NCI-H146 (cell line): ENCODE measurements at places on chromosomes 5 and 9.

GRCh38 chr9:101840694-101841188 is 102.3 kb upstream of the GRIN3A start:
- DNase-seq = no peak

DNA sequence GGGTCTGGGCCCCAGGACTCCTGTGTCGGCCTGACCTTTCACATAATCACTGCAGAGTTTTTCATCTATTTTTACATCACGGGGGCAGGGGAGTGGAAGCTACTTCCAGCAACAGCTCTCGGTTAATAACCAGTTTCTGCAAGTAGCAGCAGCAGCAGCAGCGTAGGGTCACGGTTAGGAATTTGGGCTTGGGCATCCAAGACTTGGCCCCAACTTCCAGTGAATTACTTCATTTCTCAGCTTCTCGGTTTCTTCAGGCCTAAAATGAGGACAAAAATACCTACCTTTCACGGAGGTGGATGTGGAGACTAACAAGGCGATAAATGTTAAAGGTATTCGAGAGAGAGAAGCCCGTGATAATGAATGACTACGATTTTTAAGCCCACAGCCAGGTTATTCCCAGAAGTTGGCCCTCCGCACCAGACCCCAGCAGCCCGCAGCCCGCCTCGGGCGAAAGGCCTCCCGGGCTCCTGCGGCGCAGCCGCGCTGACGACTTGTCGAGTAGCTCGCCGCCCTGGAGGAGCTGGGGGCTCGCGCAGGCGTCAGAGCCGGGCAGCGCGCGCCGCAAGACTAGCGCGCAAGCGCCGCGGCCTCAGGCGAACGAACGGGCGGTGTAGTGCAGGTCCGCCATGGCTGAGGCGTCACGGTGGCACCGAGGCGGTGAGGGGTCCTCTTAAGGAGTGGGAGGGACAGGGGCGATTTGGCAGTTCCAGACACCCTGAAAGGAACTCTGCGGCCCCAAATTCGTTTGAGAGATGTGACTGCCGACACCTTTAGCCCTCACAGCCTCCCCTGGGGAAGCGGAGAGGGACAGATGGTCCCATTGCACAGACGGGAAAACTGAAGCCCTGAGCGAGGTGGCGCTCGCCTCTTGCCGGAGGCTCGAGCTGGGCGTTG is at the start of gene PKD2L2:
Gene PKD2L2, plus strand, starts transcription at position 595 of the 897 bp plus-strand sequence. Its CDS starts 35 bp downstream, at position 630.
- no peak for DNase-seq

DNA sequence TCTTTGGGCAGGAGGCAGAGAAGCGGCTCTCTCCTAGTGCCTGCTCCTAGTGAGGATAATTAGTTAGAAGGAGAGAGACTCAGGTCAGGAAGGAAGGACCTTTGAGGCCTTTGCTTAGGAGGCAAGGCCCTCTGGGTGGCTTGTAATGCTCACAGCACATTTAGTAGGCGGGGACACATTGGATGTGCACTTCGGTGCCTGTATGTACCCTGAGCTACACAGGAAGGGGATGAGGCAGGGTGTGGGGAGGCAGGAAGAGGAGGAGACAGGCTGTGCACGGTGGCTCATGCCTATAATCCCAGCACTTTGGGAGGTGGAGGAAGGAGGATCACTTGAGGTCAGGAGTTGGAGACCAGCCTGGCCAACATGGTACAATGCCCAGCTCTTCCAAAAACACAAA is 7.2 kb upstream of the LCN2 start:
- no peak for DNase-seq

- DNase-seq = no peak
Measured at GRCh38 chr9:127307802-127308201, 43.2 kb downstream of the GARNL3 start.

GRCh38 chr9:96004379-96004778 is 128.9 kb downstream of the ERCC6L2 start:
- no peak for DNase-seq

- no peak for DNase-seq
Measured at GRCh38 chr5:154611341-154611767, 133.3 kb upstream of the HAND1 start.

DNA sequence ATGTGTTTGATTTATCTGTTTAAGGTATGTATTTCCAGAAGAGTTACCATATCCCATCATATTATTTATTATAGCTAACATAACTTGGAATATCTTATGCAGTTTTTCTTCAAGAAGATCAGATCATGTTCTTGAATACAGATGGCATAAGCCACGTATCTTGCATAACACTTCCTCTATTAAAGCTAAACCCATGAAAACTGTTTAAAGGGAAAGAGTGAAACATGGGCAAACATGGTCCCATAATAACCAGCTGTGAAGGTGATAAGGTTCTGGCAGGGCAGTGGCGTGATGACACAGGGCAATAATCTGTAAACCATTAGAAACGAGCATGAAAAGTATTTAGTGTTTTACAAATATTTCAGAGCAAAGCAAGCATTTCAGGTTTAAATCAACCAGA is 34.2 kb downstream of the EFNA5 start:
- no peak for DNase-seq

DNA sequence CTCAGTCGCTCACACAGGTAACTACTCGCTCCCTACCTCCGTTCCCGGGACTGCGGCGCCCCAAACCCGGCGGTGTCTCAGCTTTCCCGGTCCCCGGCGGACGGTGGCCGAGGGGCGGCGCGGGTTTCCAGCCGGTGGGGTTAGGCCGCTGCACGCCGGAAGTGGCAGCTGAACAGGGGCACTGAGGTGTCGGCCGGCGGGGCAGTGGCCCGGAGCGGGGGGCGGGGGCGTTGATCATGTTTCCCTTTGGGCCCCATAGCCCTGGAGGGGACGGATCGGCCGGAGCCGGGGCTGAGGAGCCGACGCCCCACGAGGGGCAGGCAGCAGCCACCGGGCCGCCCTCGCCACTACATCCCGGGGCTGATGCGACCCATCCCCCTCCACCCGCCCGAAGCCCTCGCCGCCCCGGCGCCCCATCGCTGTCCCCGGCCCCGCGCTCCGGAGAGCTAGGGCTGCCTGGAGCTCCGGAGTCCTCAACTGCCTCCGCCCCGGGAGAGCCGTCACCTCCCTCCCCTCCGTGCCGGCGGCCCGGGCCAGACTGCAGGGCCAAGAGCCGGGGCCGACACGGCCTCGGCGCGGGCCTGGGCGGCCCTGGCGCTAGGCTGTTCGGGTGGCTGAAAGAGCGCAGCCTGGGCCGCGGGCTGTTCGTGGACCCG is at the start of gene DCAF10:
Gene DCAF10, plus strand, starts transcription at position 167 of the 656 bp plus-strand sequence. Its CDS starts 70 bp downstream, at position 237.
- DNase-seq = peak; percentile 88

- DNase-seq = no peak
Measured at GRCh38 chr5:8807636-8808035, 738.2 kb downstream of the SEMA5A start.

DNA sequence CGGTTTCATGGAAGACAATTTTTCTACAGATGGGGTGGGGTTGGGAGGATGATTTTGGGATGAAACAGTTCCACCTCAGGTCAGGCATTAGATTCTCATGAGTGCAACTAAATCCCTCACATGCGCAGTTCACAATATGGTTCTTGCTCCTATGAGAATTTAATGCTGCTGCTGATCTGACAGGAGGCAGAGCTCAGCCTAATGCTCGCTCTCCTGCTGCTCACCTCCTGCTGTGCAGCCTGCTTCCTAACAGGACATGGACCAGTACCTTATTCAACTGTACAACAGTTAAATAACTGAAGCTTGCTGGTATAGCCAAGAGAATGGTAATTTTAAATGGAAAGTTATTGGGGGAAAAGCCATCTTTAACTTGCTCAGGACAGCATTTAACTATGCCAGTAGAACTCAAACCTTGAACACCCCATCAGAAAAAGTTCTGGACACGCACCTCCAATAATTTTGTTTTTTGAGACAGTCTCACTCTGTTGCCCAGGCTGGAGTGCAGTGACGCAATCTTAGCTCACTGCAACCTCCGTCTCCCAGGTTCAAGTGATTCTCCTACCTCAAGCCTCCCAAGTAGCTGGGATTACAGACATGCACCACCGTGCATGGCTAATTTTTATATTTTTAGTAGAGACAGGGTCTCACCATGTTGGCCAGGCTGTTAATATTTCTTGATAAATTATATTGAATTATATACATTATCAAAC is 27.7 kb downstream of the HMGCR start:
- DNase-seq = peak; percentile 1

DNA sequence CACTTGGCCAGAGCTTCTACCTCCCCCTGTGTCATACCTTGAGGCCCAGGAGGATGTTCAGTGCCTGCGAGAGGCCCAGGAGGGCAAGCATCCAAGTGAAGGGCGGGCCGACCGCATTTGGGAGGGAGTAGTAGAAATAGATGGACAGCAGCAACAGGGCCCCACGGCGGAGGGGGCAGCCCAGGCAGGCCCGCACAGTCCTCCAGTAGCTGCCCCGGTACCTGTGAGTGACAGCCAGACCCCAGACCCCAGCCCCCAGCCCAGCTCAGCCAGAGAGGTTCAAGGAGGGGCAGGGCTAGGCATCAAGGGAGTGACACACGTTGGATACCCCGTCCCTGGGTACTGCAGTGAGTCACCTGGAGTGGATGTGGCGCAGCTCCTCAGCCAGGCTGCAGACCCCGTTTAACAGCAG is 1.4 kb downstream of the STING1 start:
- DNase-seq = no peak

GRCh38 chr5:144832416-144832815 is 661.7 kb downstream of the KCTD16 start:
- no peak for DNase-seq

DNA sequence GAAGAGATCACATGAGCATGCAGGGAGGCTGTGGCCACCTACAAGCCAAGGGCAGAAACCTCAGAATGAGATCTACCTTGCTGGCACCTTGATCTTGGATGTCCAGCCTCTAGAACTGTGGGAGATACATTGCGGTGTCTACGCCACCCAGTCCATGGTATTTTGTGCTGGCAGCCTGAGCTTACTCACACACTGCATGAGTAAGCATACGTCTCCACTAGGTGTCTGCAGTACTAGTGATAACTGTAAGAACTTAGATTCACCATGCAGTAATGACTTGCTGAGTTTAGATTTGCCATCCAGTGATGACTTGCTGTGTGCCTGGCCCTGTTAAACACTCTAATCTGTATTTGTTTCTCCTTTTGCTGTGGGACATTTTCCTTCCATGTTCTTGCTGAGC is 417.7 kb downstream of the GADD45G start:
- no peak for DNase-seq
